ENCODE measurements at places on chromosomes 5 and 9.

- no peak for DNase-seq
Measured at GRCh38 chr5:171309276-171310211, 496 bp downstream of the TLX3 start.

DNA sequence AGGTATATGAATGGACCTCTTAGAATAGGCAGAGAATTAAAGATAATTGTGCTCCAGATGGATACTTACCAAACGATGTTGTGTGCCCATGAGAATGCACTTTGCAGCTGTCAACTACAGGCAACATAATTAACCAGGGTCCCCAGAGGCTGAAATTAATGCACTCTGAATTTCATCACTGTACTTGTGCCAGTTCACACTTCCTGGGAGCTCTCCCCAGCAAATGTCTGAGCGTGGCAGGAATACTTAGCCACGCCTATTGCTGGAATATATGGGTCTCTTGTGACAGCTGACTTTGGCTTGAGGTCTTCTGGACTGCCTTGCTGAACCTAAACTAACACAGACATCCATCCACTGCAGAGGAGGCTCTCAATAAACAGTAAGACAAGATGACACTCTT, 11.9 kb upstream of the C1QTNF2 start:
- peak; percentile 57 for DNase-seq

GRCh38 chr5:175544108-175544511, 65.8 kb downstream of the SFXN1 start:
- DNase-seq: no peak

GRCh38 chr5:75239681-75240080, 3.0 kb upstream of the ANKRD31 start:
- DNase-seq: no peak

DNA sequence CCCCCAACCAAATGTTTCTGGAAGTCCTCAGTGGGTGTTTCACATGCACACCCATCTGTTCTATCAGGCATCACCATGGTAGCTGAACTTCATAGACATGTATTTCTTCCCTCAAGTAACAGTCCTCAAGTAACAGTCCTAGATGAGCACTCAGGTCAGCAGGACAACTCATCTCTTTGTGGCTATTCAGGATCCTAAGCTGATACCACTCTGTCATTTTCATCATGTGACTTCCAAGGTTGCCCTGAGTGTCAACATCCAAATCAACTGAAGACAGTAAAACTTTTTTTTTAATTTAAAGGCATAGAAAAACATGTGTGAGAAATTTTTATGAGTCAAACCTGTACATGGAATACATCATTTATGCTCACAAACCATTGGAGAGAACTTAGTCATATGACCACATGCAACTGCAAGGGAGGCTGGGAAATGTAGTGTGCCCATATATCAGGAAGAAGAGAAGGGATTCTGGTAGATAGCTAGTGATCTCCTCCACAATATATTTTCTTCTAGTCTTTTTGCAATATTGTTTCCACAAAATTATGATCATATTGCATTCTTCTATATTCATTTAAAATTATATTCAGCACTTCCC, 64.2 kb upstream of the FST start:
- DNase-seq: no peak

DNA sequence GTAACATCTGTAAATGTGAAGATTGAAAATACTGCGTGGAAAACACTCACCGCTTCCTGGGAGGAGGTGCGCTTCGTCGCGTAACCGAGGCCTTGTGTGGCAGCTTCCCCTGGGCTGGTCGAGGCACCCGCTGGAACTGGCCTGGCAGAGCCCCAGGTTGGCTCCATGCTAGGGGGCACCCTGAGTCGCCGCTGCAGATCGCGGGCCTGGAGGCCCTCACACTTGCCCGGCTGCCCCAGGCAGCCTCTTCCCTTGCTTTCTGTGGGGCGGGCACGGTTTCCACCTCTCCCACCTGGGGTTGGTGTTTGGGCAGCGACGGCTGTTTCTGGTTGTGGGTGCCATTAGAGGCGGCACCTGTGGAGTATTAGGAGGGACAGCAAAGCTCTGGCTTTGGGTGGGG, 852 bp downstream of the ZNF354C start:
- no peak for DNase-seq

DNA sequence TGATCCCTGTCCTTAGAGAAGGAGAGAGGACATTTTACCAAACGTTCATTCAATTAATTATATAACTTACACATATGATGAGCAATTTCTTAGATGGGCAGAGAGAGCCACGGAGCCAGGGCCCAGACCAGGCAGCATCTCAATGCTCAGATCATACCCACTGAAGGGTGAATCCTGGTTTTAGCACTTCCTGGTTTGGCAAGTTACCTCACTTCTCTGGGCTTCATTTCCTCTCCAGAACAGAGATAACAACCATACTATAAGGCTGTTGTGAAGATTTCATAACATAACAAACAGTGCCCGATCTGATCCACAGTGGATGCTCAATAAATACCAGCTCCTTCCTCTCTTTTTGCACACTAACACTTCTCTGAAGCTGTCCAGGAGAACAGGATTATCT, 271.1 kb downstream of the DENND1A start:
- no peak for DNase-seq

DNA sequence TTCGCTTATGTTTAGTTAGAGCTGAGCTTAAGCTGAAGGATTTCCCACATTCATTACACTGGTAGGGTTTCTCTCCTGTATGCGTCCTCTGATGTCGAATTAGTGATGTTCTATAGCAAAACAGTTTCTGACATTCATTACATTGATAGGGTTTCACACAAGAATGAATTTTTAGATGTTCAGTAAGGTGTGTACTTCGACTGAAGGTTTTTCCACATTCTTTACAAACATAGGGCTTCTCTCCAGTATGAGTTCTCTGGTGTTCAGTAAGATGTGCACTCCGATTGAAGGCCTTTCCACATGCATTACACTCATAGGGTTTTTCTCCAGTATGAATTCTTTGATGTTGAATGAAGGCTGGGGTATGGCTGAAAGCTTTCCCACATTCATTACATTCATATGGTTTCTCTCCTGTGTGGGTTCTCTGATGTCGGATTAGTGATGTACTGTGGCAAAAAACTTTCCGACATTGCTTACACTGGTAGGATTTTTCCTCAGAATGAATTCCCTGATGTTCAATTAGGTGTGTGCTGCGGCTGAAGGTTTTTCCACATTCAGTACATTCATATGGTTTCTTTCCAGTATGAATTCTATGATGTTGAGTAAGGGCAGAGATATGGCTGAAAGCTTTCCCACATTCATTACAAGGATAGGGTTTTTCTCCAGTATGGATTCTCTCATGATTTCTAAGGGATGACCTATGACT, 14.6 kb downstream of the ZNF883 start:
- no peak for DNase-seq

DNA sequence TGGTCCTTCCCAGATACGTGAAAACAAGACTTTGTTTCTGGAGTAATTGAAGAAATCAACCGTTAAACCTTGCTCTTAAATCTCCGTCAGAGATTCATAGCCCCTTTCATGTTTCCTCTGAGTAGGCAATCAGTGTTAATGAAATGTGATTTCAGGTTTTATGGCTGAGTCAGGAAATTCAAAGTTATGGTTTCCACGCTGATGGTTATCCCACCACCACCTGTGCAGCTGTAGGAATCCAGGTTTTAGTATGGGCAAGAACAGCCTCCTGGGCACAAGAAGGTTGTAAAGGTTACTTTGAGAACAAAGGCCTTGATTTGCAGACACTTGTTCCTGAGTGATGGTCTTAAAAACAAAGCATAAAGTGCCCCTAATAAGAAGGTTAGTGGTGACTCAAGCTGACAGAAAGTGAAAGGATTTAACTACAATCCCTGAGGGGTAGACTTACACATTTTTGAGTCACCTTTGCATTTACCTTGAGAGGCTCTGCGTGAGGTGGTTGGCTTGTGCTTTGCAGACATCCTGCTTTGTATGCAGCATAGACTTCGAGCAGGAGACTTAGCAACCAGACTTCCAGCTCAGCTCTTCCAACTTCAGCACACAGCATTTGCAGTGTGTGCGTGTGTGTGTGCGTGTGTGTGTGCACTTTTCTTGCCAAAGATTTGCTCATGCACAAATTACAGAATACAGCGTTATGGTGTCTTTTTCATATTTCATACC, 159.6 kb downstream of the TLE4 start:
- no peak for DNase-seq

GRCh38 chr9:38641985-38642864, 21.8 kb upstream of the ANKRD18A start:
- DNase-seq: peak; percentile 25
